SK-N-MC (cell line): ENCODE measurements at places on chromosomes 2 and 18.

- no peak for DNase-seq
Observed at GRCh38 chr18:75531851-75532459, 104.5 kb upstream of the SMIM21 start.

DNA sequence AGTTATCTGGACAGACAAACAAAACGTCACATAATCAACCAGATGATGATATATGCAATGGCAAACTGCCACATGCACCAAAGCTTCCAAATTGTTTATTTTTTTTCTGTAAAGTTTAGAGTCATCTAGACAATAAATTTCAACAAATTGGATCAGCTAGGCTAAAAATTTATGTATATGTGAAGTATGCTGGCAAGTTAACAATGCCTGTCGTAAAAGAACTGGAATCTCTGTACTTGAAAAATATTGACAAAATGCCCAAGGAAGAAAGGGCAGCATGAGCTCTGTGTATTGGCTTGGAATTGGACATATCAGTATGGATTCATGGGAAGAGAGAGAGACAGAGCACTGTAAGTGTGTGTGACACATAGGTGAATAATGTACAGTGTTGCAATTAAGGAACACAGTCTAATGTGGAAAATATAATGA lies 309.8 kb downstream of the ERBB4 start:
- no peak for DNase-seq

- no peak for DNase-seq
Observed at GRCh38 chr2:150351922-150352321, 135.5 kb downstream of the RND3 start.

DNA sequence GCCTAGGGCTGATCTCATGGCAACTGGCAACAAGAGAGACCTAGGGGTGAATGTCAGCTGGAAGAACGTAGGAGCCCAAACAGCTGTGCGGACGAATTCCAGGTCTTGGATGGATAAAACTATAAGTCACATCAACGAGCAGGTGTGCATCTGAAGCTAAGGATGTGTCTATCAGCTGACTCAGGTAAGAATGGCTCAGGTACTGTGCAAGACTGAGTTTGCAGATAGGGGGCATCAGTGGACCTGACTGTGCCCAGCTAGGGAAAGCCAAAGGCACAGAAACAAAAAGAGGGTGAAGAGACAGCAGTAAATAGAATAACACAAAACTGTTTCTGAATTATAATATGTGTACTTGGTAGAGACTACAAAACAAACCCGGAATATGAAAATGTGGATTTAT lies 357.3 kb downstream of the ZEB2 start:
- DNase-seq, result no peak

DNA sequence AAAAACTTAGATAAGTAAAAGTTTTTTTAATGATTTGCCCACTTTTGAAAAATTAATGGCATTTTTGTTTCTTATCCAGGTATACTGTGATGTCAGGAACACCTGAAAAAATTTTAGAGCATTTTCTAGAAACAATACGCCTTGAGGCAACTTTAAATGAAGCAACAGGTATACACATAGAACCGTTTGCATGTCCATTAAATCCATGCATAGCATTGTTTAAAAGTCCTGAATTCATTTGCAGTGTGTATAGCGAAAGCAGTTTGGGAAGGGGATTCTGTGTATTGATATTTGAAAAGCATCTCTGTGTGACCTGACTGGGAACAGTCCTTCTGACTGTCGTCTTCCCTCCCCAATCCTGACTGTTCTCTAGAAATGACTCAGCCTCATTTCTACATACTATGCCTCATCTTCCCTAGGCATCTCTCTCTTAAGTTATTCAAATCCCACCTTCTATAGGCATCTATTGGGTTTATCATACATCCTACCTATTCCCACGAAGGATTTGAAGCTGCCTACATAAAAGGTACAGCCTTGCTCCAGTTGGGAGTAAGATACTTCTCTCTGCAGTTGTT lies 79.2 kb upstream of the MAP3K20 start:
- DNase-seq, result no peak
